Stimulated activated CD8-positive, alpha-beta memory T cell treated with anti-CD3 and anti-CD28 coated beads, Interleukin-4, amount 100 ng/mL, for 1 hour (primary cell): ENCODE measurements at places on chromosomes 6 and 20.

DNA sequence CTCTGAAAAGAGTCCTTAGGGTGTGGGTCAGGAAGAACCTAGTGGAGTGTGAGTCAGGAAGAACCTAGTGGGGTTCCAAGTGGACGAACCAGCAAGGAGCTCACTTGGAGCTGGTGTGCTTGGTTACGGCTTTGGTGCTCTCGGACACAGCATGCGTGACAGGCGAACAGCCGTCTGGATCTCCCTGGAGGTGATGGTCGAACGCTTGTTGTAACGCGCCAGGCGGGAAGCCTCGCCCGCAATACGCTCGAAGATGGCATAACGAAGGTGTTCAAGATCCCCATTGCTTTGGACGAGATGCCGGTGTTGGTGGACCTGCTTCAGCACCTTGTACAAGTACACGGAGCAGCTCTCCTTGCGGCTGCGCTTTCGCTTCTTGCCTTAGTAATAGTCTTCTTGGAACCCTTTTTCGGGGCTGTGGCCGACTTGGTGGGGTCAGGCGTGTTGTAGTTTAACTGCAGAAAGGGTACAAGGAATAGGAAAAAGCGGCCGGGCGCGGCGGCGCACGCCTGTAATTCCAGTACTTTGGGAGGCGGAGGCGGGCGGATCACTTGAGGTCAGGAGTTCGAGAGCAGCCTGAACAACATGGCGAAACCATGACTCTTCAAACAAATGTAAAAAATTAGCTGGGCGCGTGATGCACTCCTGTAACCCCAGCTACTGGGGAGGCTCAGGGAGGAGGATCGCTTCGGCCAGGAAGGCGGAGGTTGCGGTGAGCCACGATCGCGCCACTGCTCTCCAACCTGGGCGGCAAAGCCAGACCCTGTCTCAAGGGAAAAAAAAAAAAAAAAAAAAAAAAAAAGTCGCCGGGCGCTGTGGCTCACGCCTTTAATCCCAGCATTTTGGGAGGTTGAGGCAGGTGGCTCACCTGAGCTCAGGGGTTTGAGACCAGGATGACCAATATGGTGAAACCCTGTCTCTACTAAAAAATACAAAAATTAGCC, 48.0 kb downstream of the OR2B2 start:
- no peak for DNase-seq

DNA sequence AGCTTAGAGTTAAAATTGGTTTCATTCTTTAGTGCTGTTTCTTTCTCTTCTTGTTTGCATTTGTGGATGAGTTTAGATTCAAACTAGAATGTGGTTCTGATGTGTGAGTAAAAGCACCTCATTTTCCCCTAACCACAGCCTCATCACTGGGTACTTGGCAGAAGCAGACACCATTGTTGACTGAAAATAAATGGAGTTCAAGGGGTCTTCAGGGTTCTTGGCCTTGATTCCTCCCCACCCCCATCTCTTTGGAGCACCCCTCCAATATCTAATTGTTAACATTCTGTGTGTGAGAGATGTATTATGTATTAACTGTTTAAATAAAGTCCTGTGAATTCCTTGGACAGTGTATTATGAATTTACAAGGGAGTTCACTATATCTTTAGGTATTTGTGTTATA, 59.6 kb downstream of the JARID2 start:
- DNase-seq = no peak

DNA sequence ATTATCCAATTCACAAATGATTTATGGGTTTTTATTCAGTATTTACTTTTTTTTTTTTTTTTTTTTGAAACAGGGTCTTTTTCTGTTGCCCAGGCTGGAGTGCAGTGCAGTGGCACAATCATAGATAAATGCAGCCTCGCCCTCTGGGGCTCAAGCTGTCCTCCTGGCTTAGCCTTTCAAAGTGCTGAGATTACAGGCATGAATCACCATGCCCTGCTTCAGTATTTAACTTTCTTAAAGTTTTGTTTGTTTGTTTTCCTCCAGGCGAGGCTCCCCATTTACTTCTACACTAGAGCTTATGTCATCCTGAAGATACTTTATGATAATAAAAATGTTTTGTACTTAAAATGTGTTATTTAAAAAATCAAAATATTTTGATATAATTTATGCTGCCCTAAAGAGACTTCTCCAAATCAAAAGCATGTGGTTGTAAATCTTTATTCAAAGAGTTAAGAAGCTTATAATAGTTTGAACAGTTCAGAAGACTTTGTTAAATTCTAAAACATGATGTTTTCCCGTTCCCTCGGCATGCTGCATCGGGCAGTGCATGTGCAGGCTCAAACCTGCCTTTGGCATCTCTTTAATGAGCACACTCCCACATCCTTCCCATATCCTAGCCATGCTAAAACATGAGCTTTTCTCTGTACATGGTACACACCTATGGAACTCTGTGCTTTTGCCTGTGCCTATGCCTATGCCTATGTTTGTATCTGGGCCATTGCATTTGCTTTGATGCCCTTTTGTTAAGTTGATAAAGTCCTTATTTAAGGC, 11.0 kb downstream of the SMPDL3A start:
- DNase-seq = no peak

GRCh38 chr6:153963352-153963751, 75.7 kb upstream of the OPRM1 start:
- DNase-seq = no peak

DNA sequence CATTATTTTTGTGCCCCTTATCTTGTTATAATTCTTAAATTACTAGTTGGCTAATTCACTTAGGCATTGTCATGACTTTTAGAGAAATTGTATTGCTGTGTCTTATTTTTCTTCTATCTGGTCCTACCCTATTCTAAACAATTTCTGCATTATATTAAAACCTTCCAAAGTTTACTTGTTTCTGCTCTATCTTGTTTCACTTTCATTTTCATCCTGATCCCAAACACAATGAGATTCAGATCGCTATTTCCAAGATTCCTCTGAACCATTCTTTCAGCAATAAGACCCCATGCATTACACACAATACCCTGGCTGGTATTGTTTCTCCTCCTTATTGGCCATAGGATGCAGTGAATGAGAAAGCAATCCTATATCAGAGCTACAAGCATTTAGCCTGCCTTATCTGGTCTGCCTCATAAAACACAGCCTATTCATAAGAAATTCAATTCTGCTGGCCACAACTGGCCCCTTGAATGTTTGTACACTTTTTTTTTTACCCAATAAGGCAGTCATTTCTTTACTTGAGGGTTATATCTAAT, 69.9 kb upstream of the POU3F2 start:
- no peak for DNase-seq

- DNase-seq = no peak
Observed at GRCh38 chr20:58988565-58988882, 7.5 kb downstream of the NELFCD start.

DNA sequence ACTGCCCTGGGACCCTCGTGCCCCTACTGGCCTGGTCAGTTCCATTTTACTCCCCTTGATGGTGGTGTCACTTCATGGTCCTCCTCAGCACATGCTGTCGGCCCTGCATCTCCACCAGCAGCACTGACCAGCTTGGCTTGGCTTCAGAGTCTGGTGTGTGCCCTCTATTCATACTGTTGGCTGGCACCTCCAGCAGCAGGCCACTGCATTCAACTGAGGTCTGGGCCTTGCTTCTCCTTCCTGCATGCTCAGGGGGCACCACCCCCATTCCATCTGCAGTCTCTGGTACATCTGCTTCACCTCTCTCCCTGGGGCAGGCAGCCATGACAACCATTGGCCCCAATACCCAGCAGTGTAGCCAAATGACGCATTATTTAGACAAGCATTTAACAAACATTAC, 155.9 kb downstream of the SLC24A3 start:
- no peak for DNase-seq
